NB4 (cell line): ENCODE measurements at places on chromosomes 1 and 21.

- peak; percentile 28 for DNase-seq
These were observed 91.6 kb upstream of the TTC39A start for GRCh38 chr1:51421964-51422363.

GRCh38 chr1:109204484-109204883 is 9.2 kb upstream of the SARS1 start:
- DNase-seq = no peak

DNA sequence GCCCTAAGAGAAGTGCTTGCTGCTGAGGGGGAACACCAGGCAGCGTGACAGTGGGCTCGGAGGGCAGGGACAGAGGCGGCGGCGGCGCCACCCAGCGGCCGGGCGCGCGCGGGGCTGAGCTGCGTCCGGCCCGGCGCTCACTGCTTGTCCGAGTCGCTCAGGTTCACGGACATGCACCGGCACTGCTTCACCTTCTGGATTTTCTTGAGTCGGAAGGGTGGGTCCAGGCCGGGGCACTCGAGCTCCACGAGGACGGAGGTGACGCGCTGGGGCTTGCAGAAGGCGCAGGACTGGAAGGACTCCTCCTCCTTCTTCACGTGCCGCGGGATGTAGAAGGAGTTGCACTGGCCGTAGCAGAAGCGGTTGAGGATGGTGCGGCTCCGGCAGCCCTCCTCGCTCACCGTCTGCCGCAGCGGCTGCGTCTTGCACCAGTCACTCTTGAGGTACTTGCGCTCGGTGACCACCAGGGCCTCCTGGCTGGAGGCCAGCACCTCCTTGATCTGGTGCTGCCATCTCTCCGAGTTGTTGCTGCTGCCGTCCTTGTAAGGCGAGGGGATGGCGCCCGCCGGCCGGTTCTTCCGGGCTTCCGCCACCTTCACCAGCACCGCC is 119.0 kb downstream of the GREM2 start:
- no peak for DNase-seq

DNA sequence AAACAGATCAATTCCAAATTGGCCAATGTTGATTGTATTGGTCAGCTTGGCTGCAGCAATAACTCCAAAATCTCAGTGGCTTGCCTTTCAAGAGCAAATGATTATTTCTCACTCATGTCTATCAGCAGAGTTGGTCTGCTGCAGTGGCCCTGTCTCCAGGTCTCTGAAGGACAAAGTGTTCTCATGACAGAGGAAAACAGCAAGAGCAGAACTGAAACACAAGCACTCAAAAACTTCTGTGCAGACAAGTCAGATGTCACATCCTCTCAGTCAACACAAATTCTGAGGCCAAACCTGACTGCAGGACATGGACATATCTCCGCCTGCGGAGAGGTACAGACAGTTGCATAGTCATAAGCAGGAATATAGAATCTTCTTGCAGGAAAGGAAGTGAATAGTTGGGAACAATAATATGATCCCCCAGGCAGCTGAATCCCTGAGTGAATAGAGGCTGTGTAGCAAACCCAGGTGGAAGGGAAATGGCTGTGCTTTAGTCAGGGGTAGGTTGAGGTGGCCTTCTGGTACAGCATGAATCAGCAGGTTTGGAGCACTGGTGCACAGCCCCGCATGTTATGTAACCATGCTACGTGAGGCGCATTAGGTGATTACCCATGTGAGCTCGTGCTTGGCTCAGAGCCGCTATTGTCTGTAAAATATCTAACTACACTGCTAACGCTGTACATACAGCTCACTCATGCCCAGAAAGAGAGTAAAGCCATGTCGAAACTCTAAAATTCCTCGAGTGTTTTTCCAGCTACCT is 17.1 kb upstream of the UBE2U start:
- no peak for DNase-seq

- DNase-seq = no peak
These were observed 308.7 kb upstream of the PLXNA2 start for GRCh38 chr1:208552928-208553327.

- no peak for DNase-seq
These were observed at the start of gene TFF1 for GRCh38 chr21:42366292-42367010. TFF1 (minus strand) TSS chr21:42366535; CDS start chr21:42366495, 40 bp downstream.
